ENCODE measurements at places on chromosomes 7 and 10.

- DNase-seq: no peak
Measured at GRCh38 chr7:116588641-116589594, 64.1 kb downstream of the CAV1 start.

GRCh38 chr7:144133307-144133706 lies 10.3 kb downstream of the OR2A14 start:
- no peak for DNase-seq

- DNase-seq: no peak
Measured at GRCh38 chr7:155984609-155985405, 172.5 kb upstream of the SHH start.

DNA sequence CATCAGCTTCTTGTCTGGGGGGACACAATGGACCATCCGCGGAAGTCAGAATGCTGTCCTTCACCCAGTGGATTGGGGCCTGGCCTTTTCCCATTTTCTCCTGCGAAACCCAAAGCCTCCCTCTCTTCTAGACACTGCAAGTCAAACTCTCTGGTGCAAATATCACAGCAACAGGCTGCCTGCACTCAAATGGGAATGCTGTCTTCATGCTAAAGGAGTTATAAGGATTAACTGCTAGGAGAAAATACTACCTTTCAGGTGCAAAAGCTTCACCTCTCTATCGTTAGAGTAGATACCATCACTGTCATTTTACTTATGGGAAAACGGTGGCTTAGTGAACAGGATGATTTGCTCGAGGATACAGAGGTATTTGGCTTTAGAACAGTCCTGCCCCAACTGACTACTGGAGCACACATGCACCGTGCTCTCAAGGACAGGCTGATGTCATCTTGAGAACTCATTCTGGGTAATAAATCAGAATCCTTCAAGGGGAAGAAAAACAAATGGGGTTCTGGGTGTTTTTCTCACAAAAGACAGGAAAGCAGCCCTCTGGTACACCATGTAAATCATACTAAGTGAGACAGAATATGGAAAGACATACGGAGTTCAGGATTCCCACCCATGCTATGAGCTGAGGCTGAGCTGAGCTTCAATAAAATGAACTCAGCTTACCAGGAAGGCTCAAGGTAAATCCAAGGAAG lies 100.9 kb downstream of the SAMD9 start:
- DNase-seq: no peak

GRCh38 chr7:158689488-158689887 lies 15.1 kb downstream of the NCAPG2 start:
- DNase-seq: no peak

GRCh38 chr10:132960071-132960472 lies 17.7 kb upstream of the CFAP46 start:
- no peak for DNase-seq

DNA sequence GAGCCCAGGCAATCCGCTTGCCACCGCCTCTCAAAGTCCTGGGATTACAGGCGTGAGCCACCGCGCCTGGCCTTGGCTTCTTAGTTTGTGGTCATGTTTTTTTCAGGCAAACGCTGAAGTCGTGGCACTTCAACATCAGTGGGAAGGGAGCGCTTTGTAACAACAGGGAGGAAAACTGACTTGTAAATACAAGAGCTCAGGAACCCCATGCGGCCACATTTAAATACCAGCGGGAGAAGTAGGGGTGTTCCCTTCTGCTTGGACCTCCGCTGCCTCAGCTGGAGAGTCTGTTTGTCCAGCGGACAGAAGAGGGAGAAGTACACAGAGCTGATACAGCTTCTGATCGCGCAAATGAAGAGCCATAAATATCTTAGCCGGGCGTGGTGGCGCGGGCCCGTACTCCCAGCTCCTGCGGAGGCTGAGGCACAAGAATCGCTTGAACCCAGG lies 108.7 kb upstream of the KMT2C start:
- DNase-seq: no peak

Data from stimulated activated CD8-positive, alpha-beta memory T cell treated with anti-CD3 and anti-CD28 coated beads, Interleukin-4, amount 100 ng/mL, for 4 hours (primary cell).